ENCODE measurements at places on chromosomes 3 and 15.

GRCh38 chr3:171646357-171647133, 163.7 kb downstream of the PLD1 start:
- no peak for DNase-seq

- no peak for DNase-seq
These were observed 189.1 kb downstream of the ANXA2 start for GRCh38 chr15:60208709-60209108.

- DNase-seq, result no peak
These were observed 60.1 kb upstream of the DCLK3 start for GRCh38 chr3:36824443-36824842.

DNA sequence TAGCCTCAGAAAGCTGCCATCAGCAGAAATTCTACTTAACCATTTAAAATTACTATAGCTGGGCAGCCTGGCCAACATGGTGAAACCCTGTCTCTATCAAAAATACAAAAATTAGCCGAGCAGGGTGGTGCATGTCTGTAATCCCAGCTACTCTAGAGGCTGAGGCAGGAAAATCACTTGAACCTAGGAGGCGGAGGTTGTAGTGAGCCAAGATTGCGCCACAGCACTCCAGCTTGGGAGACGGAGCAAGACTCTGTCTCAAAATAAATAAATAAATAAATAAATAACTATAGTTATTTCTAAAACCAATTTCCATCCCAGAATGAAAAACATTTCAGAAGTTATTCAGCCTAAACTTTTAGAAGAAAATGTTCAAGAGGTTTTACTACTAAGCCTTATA, 25.1 kb downstream of the LRRFIP2 start:
- DNase-seq, result no peak

DNA sequence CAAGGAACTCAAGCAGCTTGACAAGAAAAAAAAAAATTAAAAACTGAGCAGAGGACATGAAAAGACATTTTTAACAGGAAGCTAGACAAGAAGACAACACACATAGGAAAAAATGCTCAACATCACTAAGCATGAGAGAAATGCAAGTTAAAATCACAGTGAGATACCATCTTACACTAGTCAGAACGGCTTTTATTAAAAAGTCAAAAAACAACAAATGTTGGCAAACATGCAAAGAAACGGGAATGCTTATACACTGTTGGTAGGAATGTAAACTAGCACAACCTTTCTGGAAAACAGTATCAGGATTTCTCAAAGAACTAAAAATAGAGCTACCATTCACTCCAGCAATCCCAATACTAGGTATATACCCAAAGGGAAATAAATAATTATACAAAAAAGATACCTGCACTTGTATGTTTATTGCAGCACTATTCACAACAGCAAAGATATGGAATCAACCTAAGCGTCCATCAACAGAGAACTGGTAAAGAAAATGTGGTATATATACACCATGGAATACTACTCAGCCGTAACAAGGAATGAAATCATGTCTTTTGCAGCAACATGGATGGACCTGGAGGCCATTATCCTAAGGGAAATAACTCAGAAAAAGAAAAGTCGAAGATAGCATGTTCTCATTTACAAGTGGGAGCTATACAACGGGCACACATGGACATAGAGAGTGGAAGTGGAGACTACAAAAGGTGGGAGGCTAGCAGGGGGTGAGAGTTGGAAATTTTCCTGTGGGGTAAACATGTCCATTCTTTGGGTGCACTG, 5.2 kb downstream of the GOLIM4 start:
- no peak for DNase-seq

DNA sequence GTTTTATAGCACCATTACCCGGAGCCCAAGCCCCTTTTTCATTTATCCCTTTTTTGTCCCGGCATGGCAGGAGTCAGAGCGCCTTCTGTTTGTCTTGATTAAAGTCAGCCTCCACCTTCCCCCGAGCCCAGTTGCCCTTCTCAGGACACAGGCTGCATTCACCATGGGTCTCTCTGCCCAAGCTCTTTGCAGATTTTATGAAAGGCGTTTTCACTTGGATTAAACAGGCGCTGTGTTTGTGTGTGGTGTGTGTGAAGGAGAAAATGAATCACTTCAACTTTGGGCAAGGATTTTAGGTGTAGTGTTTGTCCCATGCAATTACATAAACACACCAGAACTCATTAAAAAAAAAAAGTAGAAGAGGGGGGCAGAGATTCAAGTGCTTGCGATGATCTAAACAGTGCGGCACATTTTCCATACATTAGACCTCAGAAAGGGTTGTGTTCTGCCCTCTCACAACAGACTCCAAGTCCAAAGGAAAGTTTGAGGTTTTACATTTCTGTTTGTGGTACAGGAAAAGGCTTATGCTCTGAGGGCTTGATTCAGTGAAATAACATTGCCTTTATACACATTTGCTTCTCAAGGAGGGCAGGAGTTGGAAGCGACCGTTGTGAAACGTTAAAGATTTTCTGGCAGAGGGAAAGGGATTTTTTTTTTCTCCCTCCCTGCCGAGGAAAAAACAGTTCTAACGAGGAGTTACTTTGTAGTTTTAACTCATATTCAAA, 14.5 kb upstream of the IL16 start:
- no peak for DNase-seq

- DNase-seq, result no peak
These were observed 3.7 kb upstream of the WDR82 start for GRCh38 chr3:52281981-52282801.

DNA sequence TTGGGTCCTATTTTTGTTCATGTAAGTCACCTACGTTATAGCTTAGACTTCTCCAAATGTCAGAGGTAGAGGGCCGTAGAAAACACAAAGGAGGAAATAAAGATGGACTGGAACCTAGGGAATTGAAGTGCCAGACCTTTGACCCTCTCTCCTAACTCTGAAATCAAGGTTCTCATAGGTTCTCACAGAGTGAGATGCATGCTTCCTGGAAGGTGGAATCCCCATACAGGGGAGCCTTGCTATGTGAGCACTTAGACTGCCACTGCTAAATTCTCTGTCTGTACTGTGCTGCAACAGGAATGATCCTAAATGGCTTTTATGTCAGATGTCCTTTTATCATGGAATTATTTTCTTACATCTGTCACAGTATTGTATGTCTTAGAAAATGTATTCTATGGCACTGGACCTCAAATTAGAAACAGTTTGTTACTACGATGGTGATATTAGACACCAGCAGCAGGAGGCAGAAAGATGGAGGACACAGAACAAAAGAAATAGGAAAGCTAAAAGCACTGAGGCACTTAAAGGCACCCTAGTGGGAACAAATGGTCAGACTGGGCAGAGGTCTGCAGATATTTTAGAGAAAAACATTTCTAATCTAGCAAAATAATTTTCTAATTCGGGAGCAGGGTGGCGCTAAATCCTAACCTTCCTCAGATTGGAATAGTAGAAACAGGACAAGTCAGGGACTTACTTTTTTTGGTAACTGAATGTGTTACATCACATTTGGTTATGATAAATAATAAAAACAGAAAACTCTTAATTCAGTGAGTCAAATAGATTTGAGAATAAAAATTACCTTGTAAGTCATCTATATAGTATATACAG, 60.2 kb upstream of the CDAN1 start:
- DNase-seq, result no peak

DNA sequence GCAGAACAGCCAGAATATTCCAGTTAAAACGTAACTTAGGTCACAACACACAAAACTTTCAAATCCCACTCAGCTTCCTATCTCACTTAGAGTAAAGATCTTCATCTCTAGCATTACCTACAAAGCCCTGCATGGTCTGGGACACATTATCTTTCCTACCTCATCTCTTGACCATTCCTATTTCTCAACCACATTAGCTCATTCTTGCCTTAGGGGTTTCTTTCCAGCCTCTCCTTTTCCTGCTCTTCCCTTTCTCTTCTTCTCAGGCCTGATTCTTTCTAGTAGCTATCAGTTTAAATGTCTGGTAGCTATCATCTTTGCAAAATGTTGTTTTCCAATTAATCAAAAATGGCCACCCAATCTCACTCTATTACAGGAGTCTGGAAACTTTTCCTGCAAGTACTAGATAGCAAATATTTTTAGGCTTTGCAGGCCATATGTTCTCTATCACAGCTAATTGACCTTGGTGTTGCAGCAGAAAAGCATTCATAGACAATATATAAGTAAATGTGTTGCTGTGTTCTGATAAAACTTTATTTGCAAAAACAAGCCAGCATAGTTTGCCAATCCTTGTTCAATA, 15.1 kb upstream of the CBLB start:
- DNase-seq, result no peak

DNA sequence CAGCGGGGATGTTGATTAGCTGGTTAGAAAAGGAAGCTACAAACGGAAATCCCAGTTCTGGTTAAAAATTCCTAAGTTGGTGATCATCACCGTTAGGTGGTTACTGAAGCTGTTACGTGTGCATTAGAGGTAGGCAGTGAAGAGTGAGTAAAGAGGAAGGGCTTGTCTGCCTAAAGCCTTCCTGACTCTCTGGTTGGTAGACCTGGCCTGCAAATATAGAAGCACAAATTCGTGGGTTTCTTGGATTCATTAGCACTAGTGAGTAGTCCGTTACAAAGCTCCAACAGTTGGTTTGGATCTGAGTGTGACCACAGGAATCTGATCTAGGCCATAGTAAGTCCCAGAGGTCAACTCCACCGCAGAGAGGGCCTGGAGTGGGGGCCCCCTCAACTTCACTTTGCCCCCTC, 174.0 kb upstream of the TP63 start:
- no peak for DNase-seq

- no peak for DNase-seq
These were observed 361.2 kb downstream of the MAGI1 start for GRCh38 chr3:65677486-65678010.

DNA sequence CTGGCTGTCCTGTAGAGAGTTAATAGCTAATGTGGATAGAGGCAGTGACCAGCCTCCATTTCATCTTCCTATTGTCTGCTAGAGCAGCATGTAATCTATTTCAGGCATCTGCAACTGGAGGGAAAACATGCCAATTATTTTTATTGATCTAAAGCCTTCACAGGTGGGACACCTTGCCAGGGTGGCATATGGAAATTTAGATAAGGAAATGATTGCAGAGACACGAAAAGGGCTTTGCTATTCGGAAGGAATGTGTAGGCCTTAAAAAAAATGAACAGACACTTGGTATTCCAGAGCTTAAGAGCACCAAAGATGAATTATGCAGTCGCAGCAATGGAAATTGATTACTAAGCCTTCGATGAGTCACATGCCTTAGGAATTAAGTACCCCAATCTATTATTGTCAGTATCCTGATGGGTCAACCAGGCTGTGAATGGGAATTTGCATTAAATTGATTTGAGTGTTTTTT, 454.7 kb downstream of the SQOR start:
- DNase-seq, result no peak

DNA sequence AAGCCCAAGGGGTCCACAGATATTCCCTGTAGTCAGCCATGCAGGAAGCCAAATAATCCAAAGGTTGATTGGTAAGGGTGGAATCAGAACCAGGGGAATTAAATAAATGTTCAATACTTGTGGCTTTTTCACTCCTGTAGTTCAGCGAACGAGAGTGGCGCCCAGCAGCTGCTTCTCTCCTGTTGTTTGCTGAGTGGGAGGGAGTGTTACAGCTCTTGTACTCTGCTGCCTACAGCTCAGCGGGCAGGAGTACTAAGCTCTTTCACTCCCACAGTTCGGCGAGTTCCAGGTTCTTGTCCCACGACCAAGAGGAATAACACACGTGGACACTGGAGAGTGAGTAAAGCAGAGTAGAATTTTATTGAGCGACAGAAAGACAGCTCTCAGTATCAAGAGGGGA, 105.9 kb downstream of the MOBP start:
- no peak for DNase-seq

GRCh38 chr3:159861369-159861987, 127.2 kb upstream of the IL12A start:
- DNase-seq, result no peak

DNA sequence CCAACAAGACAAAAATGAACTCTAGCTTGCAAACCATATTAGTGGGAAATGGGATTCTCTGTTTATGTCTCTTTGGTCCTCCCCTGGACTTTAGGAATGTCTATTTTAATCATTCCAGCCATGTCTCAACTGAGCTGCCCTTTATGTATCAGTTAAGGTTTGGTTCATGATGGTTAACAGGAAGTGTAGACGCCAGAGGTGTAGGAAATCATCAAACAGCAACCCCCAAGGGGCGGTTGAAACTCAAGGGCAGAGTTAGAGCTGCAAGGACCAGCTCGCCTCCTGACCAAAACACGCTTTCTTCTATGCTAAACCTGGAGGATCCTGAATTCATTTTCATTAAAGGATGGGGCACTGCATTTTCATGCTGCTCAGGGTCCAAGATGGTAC, 53.7 kb upstream of the HEG1 start:
- no peak for DNase-seq

DNA sequence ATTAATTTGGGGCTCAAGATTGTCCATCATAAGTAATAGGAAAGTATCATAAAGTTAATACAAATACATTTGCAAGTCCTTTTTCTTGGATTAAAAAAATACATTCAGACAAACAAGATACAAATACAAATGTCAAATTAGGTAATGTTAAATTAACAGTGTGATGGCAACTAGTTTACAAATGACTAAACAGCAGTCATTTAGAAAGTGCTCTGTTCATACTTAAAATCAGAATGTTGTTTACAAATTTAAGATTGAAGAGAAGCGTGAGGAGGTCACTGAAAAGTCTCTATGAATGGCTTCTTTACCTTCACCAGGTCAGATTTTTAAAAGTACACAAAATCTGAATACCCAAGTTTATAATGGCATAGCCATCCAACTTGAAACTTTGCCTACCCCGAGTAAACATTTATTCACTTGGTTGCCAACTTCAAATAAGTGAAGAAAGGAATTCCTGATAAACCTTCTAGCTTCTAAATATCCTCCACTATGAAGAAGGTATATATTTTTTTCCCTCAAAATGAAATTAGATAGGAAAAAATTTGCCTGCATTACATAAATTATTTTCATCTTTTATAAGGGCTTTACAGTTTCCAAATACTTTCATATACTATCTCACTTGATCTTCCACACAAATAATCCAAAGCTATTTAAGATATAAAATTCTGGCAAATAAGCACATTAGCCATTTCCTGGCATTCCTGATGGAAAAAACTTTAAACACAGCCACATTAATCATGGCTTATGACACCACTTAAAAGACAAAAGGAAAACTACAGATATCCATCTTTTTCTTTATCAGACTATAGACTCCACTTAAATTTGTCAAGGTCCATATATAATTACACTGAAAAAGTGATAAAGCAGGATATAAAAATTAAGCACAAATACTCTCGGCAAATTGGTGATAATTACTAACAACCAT, 11.5 kb upstream of the NEK10 start:
- DNase-seq, result no peak

DNA sequence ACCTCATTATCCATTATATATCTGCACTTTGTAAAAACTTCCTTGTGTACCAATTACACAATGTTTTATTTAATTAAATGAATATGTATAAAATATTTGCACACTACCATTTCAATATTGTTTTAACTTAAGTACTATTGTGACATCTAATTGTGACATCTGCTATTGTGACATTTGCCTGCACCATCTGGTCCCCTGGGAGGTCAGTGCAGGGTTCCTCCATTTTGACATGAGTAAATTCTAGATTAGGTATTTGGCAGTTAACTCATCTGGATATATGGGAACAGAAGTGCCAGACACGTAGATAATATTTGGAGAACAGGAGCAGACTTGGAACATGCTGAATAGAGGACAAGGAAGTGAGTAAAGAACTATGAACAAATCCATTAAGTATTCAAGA, 332.1 kb downstream of the VGLL3 start:
- DNase-seq, result no peak

All from C1 segment of cervical spinal cord (tissue), 14 donors.